A549 treated with GW870086 at 1 μM for 4 hours (cell line): ENCODE measurements at places on chromosomes 7 and 10. TPM values are rescaled to one million over a fixed set of nuclear protein-coding genes. Genes with fewer than 3 reads are reported as not detected.

ZNF853 gene
- total RNA-seq, result 1.7 to 2.9 TPM (median 2.5 TPM) in 5 replicates

RGR gene
- not detected in 5 replicates for total RNA-seq

SUN3 gene
- not detected in 5 replicates for total RNA-seq

GIMAP1 gene
- not detected in 5 replicates for total RNA-seq

HABP2 gene
- 0.07 to 0.17 TPM (median 0.14 TPM) in 5 replicates for total RNA-seq

MRLN gene
- total RNA-seq, result not detected in 5 replicates

INA gene
- 20.9 to 29.2 TPM (median 23.3 TPM) in 5 replicates for total RNA-seq

SPDYE2 gene
- not detected in 5 replicates for total RNA-seq

ZNF518A gene
- total RNA-seq, result 4.4 to 8.2 TPM (median 6.8 TPM) in 5 replicates

ANKRD30A gene
- 0.31 to 1.2 TPM (median 0.57 TPM) in 5 replicates for total RNA-seq

HTR5A gene
- not detected in 5 replicates for total RNA-seq

PLOD3 gene
- total RNA-seq, result 69.1 to 87.4 TPM (median 81.3 TPM) in 5 replicates

PRSS37 gene
- not detected in 5 replicates for total RNA-seq

CALML3 gene
- not detected in 5 replicates for total RNA-seq

COBL gene
- 3.3 to 5.4 TPM (median 5.0 TPM) in 5 replicates for total RNA-seq
